ENCODE measurements at places on chromosomes 1 and 21.

- peak; percentile 54 for DNase-seq
Observed at GRCh38 chr1:32071758-32072621, 749 bp upstream of the TMEM39B start.

GRCh38 chr1:222283147-222283768 lies 264.6 kb downstream of the HHIPL2 start:
- DNase-seq = no peak

DNA sequence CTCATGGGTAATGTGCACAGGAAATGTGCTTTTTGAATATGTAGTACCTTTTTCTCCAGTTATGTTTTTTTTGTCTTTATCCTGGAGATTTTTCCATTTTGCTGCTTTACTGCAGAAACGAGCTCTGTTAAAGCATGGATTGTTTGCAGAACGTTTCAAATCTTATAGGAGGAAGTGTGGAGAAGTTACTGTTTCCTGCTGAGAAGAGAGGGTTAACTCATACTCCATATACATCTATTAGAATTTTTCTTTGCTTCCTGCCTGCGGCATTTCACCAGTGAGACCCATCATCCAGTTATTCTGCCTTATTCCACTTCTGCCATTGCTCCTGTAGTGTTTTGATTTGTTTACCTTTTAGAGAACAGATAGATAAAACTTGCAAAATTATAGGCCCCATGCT lies 2.0 kb downstream of the RPRD2 start:
- no peak for DNase-seq

DNA sequence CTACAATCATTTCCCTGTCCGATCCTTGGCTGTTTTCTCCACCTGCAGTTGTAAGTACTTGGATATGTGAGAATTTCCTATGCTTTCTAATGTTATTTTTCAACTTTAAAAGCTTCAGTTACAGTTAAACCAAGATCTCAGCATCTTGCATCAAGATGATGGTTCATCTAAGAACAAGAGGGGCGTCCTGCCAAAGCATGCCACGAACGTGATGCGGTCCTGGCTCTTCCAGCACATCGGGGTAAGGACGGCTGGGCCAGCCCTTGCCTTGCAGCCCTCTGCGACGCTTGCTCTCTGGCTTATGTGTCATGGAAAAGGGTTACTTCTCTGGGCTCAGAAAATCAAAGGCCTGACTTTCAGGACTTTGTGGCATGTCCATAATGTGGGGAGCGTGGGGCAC lies 46.8 kb downstream of the PKNOX1 start:
- no peak for DNase-seq

DNA sequence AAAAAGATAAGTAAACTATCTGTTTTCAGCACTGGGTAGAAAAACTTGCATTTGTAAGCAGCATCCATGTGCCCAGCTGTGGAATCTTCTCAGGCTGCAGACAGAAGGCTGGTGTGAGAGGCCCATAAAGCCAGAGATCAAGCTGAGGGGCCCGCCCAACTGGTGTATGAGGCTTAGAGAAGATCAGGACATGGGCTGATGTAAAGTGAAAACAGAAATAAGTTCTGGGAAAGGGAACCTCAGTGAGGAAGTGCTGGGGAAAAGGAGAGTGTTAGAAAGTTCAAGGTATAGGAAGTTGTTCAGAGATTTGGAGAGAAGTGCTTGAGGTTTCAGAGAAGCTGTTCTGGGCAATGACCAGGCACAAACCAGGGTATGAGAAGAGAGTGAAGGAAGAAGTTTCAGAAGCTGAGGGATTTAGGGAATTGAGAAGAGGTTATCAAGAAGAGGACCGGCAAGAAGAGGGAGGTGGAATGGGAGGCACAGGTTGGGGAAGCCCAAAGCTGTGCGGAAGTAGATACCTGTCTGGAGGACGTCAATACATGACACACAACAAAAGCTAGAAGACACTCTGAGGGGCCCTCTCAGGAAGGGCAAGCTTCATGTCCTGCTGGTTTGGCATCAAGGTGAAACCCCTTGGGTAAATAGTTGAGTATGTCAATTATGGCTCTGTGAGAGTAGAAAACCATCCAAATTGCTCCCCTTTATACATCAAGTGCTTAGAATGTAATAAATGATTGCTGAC lies 2.7 kb upstream of the CD5L start:
- DNase-seq = no peak

DNA sequence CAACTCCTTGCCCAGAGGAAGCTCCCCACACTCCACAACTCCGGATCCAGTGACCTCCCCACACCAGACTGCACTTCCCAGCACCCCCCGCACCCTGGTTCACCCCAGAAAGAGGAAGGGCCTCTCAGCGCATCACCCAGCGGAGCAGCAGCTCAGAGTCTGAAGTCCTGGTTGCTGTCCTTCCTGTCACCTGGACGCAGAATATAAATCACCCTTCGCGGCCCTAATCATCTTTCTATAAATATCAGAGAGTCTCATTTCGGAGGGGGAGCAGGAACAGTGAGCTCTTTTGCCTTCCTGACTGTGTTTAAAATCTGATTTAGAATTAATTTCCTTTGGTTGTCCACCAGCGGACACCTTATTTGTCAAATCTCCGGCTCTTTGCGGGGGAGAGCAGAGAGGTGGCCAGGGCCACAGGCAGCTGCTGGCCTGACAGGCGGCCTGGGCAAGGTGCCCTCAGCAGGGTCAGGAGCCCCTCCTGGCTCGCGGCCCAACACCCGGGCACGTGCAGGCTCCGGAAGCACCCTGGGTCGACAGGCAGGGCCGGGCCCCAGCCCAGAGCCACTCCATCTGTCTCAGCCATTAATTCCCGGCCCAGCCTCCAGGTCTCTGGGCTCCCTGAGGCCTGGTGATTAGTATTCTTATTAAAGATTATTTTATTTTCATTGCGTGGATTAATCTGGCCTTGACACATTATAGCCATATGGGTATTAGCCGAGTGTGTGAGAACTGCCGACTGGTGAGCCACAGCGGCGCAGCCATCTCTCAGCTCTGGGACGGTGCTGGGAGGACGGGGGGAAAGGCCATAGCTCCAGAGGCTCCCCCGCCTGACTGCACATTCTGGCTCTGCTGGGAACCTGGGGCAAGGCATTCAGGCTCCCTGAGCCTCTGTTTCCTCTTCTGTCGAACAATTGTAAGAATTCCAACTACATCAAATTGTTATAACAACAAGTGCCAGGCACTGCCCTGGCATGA lies 19.7 kb downstream of the EPHA8 start:
- DNase-seq = no peak

DNA sequence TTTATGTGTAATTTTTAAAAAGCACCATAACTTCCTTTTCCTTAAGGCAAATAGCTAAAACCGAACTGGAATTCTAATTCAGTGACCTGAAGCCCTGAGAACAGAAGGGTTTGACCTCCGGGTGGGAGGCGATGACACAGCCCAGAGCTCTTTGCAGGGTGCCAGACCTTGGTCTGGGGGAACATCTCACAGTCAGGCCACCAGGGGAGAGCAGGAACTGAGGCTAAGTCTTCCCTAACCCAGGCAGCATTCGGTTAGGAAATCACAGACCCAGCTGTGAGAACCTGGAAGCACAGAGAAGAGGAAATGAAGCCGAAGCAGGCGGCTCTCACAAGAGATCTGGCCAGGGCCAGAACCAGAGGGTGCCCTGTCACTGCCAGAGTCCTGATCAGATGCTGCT lies 444.8 kb downstream of the TTLL7 start:
- DNase-seq = no peak

DNA sequence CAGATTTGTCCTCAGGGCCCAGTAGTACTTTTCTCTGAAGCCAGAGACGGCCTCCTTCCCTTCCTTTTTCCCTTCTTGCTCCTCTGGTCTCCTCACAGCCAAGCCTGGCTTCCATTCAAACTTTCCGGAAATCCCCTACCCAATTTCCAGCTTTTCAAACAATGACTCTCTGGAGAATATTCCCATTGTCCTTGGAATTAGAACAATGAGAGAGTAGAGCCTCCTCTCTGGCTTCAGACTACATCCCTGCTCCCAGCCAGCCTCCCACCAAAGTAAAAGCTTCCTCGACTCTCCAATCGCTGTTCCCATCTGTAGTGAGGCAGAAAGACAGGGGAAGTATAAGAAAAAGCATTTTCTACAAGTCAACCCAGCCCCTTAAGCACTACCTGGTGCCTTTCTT lies 77.7 kb upstream of the SOX13 start:
- DNase-seq = no peak

DNA sequence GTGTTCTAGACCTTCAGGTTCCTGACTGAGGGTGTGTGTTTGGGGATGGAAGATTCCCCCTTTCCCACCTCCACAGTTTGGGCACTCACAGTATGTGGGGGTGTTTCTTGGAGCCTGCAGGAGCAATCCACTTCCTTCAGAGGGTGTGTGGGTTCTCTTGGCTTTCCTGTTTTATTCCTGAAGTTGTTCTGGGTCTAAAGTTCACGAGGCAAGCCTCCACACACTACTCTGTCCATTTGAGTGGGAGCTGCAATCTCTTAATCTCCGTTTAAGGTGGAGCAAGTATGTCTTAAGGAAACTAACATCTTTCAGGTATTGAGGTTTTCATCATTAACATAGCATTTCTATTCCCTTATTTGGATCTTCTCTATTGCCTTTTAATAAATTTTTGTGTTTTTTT lies 141.8 kb downstream of the TENT5C start:
- no peak for DNase-seq

GRCh38 chr1:167418391-167418790 lies 99.9 kb downstream of the CD247 start:
- DNase-seq = no peak

- no peak for DNase-seq
Observed at GRCh38 chr1:51463561-51463960, 55.5 kb downstream of the EPS15 start.

DNA sequence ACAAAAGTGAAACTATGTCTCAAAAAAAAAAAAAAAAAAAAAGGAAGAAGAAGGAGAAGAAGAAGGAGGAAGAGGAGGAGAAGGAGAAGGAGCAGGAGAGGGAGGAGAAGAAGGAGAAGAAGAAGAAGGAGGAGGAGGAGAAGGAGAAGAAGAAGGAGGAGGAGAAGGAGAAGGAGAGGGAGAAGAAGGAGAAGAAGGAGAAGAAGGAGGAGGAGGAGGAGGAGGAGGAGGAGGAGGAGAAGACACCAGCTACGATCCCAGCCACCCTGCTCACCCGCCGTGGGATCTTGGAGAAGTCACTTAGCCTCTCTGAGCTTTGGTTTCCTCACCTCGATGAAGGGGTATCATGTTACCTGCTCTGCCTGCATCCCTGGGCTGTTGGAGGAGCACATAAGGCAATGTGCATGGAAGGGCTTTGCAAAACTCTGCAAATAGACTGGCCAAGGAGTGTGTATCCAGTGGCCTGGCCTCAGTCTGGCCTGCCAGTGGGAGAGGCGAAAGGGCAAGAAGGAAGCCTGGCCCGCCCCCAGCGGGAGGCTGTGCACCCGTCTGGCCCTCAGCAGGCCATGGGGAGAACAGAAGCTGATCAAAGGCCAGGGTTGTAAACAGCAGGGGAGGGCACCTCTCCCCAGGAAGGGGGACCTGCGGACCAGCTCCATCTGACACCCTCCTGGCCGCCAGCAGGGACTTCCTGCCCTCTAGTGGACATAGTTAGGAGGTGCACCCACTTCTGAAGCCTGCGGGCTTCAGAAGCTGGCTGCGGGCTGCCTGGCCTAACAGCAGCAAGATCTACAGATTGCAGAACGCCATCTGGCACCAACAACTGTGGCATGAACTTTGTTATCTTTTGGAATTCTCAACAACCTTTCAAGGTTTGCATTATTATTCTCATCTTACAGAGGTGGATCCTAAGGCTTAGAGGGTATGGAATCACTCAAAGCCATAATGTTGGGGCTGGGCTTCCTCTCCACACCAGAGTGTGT lies 19.2 kb upstream of the CDK18 start:
- peak; percentile 77 for DNase-seq

DNA sequence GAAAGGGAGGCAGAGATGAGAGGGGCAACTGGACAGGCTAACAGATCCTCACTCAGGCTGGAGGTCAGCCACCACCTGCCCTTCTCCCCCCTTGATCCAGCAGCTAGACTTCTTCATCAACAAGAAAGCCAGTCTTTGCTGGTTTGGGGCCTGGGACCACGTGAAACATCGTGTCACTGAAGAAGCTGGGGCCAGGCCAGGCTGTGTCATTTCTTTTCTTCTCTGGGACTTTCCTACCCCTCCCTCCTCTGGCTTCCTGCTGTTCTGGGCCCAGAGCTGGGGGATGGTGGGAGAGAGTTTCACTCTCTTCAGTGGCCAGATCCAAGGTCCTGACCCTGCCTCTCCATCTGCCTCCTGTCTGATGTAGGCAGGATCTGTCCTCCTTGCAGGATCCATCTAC lies 18.1 kb upstream of the SLC26A9 start:
- peak; percentile 70 for DNase-seq

Measured in kidney tubule cell (primary cell).